ENCODE measurements at places on chromosomes 5 and 9.

DNA sequence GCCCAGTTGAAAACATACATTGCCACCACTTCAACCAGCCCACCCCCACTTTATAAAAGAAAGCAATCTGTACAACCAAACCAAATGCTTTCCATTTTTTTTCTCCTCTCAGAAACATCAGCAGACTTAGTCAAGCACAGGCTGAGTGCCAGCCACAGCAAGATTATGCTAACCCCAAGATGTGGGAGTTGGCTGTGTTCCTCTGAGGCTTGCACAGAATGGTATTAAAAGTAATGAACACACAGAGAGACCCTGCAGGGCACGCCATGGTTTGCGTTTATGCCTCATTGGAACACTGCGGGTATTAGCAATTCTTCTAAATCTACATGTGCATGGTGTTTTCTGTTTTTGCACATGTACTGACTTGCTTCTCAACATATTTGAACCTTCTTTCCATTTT is 419.9 kb upstream of the GRAMD2B start:
- DNase-seq, result no peak

GRCh38 chr9:35749515-35750255 is 598 bp downstream of the RGP1 start:
- no peak for DNase-seq

GRCh38 chr9:126390923-126391322 is 64.3 kb downstream of the MVB12B start:
- no peak for DNase-seq

DNA sequence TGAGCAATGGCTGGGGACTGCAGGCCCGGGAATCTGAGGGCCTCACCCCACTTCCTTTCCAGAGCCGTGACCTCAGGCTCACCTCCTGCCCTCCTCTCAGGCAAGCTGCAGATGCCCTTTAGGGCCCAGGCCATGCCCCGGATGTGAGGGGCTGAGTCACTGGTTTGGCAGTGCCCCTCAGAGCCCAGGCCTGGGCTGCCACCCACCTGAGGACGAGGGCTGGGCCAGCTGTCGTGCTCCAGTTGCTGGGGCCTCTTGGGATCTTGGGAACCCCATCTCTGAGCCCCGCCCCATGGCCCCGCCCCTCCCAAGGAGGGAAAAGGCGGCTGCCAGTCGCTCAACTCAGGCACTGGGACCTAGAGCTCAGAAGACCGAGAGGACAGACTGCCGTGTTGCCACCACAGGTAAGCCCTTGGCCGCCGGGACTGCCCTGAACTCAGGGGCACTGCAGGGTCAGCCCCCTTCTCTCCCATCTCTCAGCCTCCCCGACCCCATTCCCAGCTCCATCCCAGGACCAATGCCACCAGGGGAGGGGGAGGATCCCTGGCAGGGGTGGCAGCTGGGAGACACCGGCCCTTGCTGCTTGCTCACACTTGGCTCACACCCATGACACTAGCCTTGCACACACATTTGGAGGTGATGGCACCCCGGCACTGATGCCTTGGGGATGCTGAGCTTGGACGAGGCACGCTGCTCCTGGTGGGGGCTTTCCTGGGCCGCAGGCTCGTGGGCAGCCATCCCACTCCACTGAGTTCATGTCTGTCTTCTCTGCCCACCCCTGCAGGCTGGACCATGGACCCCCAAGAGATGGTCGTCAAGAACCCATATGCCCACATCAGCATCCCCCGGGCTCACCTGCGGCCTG is at the start of gene CYSRT1:
CYSRT1 (plus strand) TSS at position 345 of the 865 bp plus-strand sequence; CDS start at position 793, 448 bp downstream.
- peak; percentile 67 for DNase-seq

GRCh38 chr5:79205965-79206364 is 30.0 kb upstream of the JMY start:
- no peak for DNase-seq

- DNase-seq, result no peak
These were observed 4.2 kb upstream of the TRIM52 start for GRCh38 chr5:181265092-181265671.

GRCh38 chr5:162209005-162209605 is 141.5 kb downstream of the GABRG2 start:
- no peak for DNase-seq

DNA sequence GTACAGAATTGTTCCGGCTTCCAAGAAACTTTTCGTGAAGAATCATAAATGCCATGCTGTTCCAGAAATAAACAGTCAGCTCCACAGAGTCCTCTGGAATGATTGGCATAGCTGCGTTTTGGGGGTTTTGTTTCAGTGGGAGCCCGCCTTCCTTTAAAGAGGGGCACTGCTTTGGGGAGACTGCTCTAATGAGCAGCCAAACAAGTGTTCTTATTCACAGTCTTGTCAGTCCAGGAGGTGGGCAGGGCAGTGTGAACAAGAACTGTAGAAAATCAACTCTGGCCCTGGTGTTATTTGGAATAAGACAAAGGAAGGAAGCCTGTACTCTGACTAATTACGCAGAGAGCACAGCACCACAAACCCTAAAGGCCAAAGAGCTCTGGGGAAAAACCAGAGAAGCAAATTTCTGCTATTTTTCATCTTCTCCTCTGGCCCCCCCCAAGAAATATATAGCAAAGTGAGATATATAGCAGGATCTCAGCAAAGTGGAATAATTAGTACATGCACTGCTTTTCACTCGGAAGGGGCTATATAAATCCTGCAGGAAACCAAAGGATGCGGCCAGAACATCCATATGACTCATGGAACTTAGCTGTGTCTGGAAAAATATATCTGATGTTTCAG is 92.9 kb downstream of the GLDC start:
- no peak for DNase-seq

DNA sequence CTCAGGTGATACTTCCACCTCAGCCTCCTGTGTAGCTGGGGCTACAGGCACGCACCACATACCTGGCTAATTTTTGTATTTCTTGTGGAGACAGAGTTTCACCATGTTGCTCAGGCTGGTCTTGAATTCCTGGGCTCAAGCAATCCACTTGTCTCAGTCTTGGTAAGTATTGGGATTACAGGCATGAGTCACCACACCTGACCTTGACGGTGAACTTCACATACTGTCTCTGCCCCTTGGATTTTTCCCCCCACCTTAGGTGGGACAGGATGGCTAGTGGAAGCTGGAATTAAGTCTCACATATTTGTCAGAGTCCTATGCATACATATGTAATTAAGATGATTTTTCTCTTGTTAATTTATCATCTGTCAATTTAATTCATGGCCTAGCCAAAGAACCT is 20.9 kb upstream of the RFK start:
- no peak for DNase-seq
